ENCODE measurements at places on chromosomes 3 and 15.

- DNase-seq: peak; percentile 21
Measured at GRCh38 chr3:185176750-185177359, 24.0 kb upstream of the C3orf70 start.

GRCh38 chr15:95883064-95883463 lies 447.4 kb upstream of the NR2F2 start:
- no peak for DNase-seq

- no peak for DNase-seq
Measured at GRCh38 chr3:141360888-141361598, 7.3 kb upstream of the ZBTB38 start.

DNA sequence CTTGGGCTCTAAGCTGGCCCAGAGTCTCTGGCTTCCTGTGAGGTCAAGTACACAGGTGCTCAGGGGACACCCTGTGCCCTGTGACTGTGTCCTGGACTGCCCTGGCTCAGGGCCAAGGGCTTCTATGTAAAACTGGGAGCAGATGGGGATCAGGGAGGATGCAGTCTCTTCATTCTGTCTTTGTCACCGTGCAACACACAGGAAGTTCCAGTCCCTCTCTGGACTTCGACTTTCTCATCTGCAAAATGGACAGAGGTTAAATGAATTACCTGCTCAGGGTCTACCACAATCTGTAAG lies 61.9 kb upstream of the TLE3 start:
- DNase-seq: no peak

GRCh38 chr3:63355809-63356208 lies 77.7 kb downstream of the SYNPR start:
- no peak for DNase-seq

- no peak for DNase-seq
Measured at GRCh38 chr3:12590096-12590495, 33.2 kb downstream of the MKRN2 start.

DNA sequence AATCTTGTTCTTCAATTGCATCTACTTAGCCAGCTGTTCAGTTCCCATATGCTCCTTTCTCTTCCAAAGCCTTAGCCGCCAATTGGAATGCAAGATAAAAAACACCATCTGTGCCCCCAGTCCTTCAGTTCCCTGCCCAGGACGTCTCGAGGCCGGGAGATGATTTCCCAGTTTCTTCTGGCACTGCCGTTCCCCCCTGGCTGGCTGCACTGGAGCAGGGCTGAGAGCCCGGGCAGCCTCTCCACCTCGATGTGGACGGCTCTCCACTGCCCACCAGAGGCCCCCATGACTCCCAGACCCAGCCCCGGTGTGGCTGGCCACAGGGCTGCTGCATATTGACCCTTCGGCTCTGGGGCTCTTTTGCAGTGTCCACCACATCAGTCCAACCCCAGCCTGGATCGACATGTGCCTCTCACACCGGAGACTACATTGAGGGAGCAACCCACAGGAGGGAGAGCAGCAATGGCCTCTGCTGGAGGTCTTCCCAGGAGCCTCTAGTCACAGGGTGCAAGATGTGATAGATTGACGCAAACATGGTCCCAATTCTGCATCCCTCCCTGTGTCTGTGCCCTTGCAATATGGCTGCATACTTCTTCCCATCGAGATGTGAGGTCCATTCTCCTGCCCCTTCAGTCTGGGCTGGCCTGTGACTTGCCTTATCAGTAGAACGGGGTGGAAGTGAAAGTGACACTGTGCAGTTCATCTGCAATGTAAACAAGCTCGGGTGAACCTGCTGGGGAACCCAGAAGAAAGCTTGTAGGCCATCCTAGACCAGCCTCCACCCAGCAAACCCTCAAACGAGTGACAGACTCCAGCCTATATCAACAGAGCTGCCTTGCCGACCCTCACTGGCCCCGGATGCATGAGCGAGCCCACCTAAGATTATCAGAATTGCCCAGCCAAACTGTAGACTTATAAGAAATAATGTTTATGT lies 52.3 kb upstream of the PRR20G start:
- DNase-seq: no peak

DNA sequence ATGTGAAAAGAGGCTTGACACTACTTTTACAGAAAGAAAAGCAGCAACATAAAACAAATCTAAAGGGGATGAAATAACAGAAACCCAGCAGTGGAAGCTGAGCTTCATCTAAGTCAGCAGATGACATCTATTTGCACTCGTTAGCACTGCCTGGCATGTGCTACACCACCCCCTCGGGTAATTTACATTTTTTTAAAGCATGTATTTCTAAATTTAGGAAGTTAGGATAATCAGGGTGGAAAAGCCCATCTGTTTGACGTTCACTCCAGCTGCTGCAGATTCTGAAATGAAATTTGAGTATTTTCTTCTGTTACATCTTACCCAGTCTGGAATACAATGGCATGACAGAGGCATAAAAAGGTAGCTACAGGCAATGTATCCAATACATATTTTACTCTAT lies 20.7 kb downstream of the IGSF11 start:
- no peak for DNase-seq

GRCh38 chr3:179227349-179227748 lies 23.6 kb downstream of the KCNMB3 start:
- no peak for DNase-seq

- no peak for DNase-seq
Measured at GRCh38 chr3:77147836-77148578, 108.1 kb downstream of the ROBO2 start.

DNA sequence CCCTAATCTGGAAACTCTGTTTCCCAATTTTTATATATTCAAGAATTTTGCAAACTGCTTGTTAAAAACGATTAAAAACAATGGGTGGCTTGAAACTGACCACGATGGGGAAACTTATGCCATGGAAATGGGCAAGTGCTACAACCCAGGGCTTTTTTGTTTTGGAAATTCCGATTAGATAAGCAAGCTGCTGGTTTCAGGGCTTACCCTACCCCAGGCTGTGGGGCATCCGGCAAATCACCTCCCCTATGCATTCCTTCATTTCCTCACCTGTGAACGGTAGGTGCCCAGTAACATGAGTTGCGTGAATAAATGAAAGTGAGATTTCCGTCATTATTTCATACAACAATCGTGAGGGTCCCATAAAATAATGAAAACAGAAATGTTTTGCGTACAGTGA lies 34.3 kb downstream of the ST6GAL1 start:
- DNase-seq: no peak

DNA sequence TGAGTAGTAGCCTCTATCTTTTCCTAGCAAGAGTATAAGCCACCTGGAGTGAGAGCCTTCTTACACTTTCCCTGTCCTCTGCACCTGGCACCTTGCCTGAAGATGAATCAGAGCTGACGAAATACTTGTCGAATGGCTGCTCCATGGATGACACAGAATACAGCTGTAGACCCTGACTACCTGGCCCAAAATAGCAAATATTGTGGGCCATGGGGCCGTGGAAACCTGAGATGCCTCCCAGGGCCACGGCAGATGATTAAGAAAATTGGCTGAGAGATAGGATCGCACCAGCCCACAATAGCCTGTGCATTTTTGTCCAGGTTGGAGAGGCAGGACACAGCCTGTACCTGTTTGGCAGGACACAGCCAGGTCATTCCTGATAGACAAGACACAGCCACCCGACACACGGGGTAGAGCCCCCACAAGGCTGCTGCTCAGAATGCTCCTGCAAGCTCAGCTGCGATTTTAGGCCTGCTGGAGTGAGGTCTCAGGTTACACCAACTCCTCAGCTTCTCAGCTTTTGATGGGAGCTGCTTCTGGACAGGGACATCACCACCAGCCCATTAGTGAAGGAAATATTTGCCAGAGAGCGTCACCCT lies 22.9 kb upstream of the TPM1 start:
- DNase-seq: no peak

GRCh38 chr3:152359385-152360248 lies 90.9 kb downstream of the MBNL1 start:
- no peak for DNase-seq

DNA sequence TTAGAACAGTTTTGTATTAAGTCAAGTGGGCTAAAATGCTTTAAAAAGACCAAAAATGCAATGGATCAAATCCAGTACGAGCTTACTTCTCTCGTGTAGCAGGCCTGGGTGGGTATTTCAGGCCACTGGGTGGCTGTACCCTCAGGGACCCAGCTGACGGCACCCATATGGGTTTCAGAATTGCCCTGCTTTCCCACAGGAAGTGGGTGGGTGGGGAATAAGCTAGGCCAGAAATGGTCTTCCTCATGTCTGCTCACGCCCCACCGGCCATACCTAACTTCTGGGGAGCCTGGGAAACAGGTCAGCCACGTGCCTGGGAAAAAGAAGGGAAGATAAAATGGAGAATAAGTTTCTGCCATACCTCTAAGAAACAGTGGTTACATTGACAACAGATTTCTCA lies 20.3 kb downstream of the GPR160 start:
- DNase-seq: no peak

DNA sequence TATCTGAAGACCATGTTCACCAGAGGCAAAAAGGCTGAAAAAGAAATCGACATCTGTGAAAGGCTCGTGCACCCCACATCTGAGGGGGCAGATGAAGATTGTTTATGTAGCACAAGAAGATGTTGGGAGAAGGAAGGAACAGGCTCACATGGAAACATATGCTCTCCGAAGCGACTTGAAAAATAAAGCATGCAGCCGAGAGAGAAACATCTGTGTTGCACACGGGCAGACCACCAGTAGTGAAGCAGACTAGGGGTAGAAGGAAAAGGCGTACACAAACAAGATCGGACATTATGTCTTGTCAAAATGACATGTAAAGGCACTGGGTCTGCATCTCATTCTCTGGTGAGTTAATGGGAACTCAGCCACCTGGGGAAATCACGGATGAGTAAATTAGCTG lies 356.5 kb downstream of the ZIC4 start:
- no peak for DNase-seq

DNA sequence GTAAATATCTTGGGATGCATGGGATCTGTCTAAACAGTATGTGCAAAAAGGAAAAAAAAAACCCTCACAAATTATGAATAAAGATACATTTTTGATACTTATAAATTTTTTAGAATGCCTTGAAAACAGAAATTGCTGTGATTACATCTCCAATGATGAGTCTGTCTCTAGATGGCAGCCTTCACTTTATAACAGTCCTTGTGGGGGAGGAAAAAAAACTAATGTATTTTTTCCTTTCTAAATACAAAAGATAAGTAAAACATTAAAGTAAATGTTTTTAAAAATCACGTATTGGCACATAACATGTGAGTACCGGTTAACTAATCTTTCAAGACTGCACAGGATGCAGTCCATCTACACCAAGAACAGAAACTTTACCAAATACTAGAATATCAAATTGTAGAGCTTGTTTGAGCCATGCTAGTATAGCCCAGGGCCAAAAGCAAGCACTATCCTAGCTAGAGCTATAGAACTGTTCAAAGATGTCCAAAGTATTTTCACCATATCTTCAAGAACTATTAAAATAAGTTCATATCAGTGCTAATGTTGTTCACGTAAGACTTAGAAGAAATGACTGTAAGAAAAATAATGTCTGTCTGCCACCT lies 206.4 kb downstream of the STAG1 start:
- DNase-seq: no peak

DNA sequence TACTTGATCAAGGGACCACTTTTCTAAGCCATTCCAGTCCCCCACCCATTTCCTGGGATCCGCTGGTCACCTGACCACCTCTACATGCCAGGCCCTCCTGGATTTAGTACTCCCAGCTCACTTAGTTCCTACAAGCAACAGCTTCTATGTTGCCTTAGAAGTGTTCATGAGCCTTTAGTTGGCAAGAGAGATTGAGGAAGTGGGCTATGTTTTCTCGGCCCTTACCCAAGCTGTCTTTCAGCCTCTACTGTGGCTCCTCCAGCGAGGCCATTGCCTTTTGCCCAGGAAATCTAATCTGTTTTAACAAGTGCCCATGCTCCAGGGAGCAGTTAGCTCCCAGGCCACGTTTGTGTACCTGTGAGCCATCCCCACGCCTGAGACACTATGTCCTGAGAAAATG lies 4.5 kb upstream of the PRKAR2A start:
- no peak for DNase-seq

DNA sequence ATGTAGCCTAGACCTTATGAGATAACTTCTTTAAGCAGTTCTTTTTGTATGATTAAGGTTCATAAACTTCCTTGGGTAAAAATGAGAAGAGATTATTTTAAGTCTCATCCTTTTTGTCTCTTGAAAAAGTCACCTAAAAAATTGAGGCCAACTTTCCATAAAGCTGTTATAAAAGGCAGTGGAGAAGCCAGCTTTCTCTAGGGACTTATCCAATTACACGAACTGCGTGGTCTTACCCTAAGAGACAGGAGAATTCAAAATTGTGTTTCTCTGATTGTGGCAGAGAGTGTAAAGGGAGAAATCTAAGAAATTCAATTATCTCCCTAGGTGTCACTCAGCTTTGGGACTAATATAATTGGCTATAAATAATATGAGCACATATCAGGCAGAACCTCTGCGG lies 262.0 kb downstream of the SHOX2 start:
- no peak for DNase-seq

DNA sequence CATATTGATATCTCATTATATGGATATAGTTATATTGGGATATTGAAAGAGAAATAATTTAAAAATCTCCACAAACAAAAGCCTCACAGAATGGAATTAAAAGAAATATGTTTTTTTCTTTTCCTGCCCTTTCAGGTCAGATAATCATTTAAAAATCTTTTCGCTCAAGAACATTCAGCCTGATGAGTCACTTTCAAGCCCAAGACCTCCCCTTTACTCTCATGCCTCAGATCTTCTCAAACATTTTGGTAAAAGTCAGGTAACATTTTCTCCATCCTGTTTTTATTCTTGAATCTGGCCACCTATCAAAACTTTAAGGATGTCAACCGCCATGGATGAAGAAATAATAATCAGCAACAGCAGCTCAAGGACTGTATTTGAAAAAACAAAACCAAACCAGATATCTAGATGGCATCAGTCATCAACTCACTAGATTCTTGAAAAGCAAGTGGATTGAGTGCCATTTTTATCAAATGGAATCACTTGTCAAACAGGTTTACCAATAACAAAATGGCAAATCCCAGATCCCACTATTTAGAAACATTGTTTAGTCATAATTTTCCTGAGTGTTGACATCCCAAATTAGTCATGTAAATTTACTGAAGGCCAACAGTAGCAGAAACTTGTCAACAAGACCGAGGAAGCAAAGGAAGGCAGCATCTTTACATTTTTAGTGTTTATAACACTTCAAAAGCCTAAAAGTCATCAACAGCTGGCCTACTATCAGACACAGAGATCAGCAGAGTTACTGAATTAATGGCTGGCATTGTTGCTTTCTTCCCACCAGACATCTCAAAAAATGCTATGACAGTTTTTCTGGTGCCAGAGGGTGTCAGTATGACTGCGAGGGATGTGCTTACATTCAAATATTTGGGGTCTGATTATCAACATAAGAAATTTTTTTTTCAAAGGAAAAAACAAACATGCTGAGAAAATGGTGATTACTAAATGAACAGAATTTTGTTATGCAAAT lies 444.7 kb downstream of the MAGI1 start:
- DNase-seq: no peak

GRCh38 chr3:174192471-174192870 lies 666.7 kb upstream of the NAALADL2 start:
- no peak for DNase-seq

DNA sequence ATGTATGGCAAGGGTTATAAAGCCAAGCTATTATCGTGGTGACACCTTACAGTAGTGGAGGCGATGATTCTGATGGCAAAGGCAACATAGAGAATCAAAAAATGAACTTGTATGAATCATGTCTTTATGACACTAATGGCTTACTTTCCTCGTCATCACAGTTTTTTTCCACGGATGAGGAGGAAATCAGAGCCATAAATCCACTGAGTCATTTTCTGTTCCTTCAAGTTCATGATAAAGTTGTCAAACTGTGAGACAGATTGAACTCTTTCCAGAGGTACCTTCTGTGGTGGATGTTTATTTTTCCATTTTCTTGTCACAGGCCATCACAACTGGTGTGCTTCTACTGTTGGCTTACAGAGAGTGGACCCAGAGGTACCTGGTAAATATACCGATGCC lies 8.5 kb downstream of the TMEM212 start:
- DNase-seq: no peak

- no peak for DNase-seq
Measured at GRCh38 chr3:54349691-54350090, 227.3 kb downstream of the CACNA2D3 start.
